ENCODE measurements at places on chromosomes 1 and 21.

- DNase-seq = no peak
- H3K4me1 ChIP-seq = peaks cover 15% of the 10 kb centered on the region
- H3K36me3 ChIP-seq = no peaks in the 10 kb centered on the region
These were observed 221.3 kb downstream of the MRPL39 start for GRCh38 chr21:25385911-25386474.

- no peak overlapping the region for H3K27ac ChIP-seq
- no peak for DNase-seq
- no peaks in the 10 kb centered on the region for H3K36me3 ChIP-seq
These were observed 114.8 kb downstream of the MAB21L3 start for GRCh38 chr1:116226017-116226416.

- H3K27me3 ChIP-seq = no peaks in the 10 kb centered on the region
- peaks cover 28% of the 10 kb centered on the region for H3K4me1 ChIP-seq
- peaks cover 83% of the 10 kb centered on the region for H3K36me3 ChIP-seq
- no peak for DNase-seq
These were observed 85.0 kb downstream of the PRDM2 start for GRCh38 chr1:13784971-13785370.

DNA sequence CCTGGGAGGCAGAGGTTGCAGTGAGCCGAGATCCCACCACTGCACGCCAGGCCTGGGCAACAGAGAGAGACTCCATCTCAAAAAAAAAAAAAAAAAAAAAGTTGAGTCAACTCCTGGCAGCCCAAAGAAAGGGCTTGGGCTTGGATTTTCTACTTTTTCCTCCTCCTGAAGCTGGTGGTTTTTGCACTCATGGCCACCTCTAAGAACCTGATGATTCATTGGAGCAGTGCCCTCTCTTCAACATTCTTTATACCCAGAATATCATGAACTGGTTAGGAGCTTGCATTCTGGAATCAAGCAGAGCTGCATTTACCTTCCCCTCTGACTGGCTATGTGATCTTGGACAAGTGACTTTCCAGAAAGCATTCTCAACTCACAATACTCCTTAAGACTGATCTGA lies 3.5 kb upstream of the ACTA1 start:
- no peak overlapping the region for H3K4me3 ChIP-seq
- peaks cover 23% of the 10 kb centered on the region for H3K4me1 ChIP-seq
- peaks cover 49% of the 10 kb centered on the region for H3K27me3 ChIP-seq
- peaks cover 38% of the 10 kb centered on the region for H3K36me3 ChIP-seq

GRCh38 chr1:66752000-66752592 lies at the start of gene DYNLT5:
DYNLT5 (plus strand) TSS chr1:66752459; CDS start chr1:66754659, 2,200 bp downstream.
- no peaks in the 10 kb centered on the region for H3K36me3 ChIP-seq
- no peak within 1 kb of the TSS for H3K27ac ChIP-seq
- peaks cover 76% of the 10 kb centered on the region for H3K27me3 ChIP-seq
- H3K4me1 ChIP-seq = peaks cover 12% of the 10 kb centered on the region
- DNase-seq = no peak

DNA sequence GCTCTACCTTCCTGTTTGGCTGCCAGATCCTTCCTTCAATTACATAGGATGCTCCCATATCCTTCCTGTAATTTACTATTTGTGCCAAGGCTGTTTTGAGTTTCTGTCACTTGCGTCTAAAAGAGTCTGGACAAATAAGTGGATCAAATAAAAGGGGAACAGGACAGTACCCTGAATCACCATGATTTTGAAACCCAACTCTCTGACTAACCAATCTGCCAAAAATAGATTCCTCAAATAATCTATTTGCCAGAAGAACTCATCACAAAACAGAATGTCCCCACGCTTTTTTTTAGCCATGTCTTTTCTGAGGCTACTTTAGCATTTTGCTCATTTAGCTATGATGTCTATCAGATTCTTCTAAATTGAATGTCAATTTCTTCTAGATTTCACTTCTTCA lies 392.6 kb downstream of the NTNG1 start:
- H3K27ac ChIP-seq = no peak overlapping the region
- H3K27me3 ChIP-seq = no peaks in the 10 kb centered on the region
- no peaks in the 10 kb centered on the region for H3K4me1 ChIP-seq
- H3K4me3 ChIP-seq = no peak overlapping the region
- H3K36me3 ChIP-seq = no peaks in the 10 kb centered on the region
- DNase-seq = no peak

DNA sequence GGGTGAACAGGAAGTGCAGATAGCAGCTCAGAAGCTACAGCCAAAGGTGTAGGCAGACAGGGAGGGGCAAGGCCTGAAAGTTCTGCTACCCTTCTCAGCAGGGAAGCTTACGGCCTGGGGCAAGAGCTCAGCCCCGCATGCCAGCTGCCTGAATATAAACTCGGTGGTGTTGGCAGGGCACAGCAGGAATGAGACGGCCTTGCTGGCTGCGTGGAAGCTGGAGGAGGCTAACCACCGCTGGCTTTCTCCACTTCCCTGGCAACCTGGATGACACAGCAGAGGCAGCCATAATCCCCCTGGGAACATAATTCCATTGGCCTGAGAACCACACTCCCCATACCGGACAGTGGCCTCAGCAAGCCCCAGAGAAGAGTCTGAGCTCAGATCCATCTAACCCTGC lies 81.9 kb upstream of the PRRC2C start:
- DNase-seq = no peak
- no peaks in the 10 kb centered on the region for H3K4me1 ChIP-seq
- no peak overlapping the region for H3K4me3 ChIP-seq
- H3K27me3 ChIP-seq = peaks cover 3% of the 10 kb centered on the region

GRCh38 chr1:44970317-44970716 lies 16.1 kb downstream of the EIF2B3 start:
- H3K4me3 ChIP-seq = no peak overlapping the region
- H3K27ac ChIP-seq = no peak overlapping the region
- no peaks in the 10 kb centered on the region for H3K27me3 ChIP-seq
- H3K4me1 ChIP-seq = peaks cover 2% of the 10 kb centered on the region

DNA sequence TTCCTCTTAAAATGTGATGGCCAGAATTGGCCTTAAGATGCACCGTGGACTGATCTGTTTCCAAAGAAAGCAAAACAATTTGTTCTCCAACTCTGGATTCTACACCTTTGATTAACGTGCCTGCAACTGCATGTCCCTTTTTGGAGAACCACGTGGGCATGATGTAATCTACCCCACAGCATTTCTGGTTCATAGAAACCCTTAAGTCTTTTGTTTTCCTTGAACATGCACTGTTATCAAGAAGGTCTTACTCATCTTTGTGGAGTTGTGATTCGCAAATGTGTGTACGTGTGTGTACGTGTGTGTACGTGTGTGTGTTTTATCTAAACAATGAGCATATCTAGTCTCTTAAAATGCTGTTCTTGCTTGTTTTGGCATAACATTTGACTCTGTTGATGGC lies 57.8 kb downstream of the LPAR3 start:
- no peak overlapping the region for H3K4me3 ChIP-seq
- H3K36me3 ChIP-seq = no peaks in the 10 kb centered on the region
- DNase-seq = no peak
- no peak overlapping the region for H3K27ac ChIP-seq
- no peaks in the 10 kb centered on the region for H3K4me1 ChIP-seq

DNA sequence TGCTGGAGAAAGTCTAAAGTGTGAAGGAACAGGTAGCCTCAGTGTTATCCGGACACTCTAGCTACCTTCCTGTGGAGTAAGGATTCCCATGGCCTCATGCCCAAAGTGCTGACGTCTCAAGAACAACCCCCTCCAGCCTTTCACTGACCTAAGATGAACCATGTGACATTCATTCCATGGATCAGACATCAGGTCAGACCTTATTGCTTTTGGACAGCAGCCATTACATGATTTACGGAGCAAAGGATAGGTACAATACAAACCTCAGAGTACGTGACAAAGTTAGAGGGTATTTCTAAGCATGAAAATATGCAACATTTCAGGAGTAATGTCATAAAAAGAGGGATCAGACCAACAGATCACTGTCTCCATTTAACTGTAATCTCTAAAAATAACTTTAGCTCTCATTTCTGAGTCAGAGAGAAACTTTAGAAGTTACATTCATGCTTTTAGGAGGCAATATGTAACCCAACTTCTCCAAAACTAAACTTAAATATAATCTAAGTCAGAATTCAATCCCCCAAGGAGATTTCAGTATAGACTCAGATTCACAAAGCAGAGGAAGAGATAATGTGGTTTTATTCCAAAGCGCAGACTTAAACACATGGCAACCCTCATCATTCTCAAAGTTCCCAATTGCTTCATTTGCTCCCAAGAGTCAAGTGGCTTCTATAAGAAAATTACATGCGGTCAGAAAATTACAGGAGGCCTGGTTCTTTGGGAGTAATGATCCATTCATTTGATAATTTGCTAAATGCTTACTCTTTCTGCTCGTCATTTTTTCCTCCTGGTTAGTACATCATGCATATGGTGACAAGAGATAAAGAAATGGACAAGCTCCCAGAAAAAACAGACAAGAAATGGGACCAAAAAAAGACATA lies 280.4 kb downstream of the SETD4 start:
- no peak overlapping the region for H3K4me3 ChIP-seq
- DNase-seq = no peak
- H3K27me3 ChIP-seq = peaks cover 14% of the 10 kb centered on the region
- H3K27ac ChIP-seq = no peak overlapping the region

- H3K4me1 ChIP-seq = no peaks in the 10 kb centered on the region
- no peak overlapping the region for H3K4me3 ChIP-seq
- H3K27me3 ChIP-seq = peaks cover 2% of the 10 kb centered on the region
- DNase-seq = no peak
- H3K27ac ChIP-seq = no peak overlapping the region
These were observed 423.0 kb downstream of the RPS6KC1 start for GRCh38 chr1:213474054-213474453.

DNA sequence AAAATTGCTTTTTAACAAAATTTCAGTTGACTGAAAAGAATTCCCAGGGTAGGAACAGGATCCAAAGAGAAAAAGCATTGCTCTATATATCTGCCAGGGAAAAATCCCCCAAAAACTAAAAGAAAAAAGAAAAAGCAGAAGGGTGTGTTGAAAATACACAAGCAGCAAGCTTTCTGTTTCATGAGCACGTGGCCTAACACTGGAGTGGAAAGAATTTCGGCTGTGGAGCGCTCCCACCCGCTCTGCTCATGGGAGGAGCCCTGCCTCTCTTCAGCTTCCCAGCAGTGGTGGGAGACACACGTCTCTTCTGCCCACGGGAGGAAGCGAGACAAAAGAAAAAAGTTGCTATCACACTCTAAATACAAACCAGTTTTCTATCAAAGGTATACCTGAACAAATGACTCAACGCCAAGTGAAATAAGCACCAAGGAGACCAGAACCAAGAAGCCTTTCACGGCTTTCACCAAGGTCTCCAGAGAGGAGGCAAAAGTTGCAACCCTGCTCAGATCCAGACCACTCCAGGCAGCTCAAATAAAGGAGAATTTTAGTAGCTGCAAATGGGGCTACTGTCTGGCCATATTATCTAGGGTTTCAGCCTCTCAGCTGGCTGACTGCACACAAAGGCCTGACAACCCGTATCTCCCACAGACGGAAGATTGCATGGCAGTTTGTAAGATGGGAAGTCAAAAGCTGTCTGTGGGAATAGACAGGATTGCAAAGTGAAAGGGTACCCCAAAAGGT lies 29.5 kb upstream of the ZNF496 start:
- no peak for DNase-seq
- peaks cover 16% of the 10 kb centered on the region for H3K4me1 ChIP-seq
- no peak overlapping the region for H3K4me3 ChIP-seq
- no peak overlapping the region for H3K27ac ChIP-seq

DNA sequence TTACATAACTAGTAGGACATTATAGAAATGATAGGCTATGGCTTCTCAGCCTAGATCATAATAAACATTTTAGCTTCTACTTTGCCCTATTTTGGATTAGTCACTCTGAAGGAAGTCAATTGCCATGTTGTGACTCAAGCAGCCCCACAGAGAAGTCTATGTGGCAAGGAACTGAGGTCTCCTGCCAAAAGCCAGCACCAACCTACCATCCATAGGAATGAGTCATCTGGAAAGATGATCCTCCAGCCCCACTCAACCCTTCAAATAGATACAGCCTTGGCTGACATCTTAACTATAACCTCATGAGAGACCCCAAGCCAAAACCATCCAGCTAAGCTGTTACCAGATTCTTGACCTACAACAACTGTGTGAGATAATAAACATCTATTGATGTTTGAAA lies 76.3 kb upstream of the BEND5 start:
- no peak overlapping the region for H3K4me3 ChIP-seq
- H3K4me1 ChIP-seq = no peaks in the 10 kb centered on the region
- no peaks in the 10 kb centered on the region for H3K36me3 ChIP-seq
- DNase-seq = no peak

DNA sequence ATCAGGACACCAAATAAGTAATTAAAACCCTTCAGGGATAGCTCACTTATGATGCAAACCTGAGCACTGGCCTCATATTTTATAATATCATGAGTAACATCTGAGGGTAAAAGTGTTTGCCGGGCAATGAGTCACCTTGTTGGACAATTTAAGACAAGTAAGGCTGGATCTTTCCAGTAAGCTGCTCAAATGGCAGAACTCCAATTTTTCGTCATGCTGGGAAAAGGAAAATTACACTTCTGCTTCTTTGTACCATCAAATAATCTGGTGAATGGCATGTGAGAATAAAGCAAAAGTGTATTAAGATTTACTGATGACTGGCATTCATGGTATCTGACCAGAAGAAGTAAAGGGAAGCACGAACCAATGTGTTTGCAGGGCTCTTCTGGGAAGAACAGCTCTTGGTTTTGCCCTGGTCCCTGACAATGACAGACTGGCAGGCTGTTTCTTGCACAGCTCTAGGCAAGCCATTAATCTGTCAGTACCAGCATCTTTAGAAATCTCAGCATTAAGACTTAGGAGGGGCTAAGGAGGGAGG lies 392.2 kb downstream of the VAV3 start:
- no peak overlapping the region for H3K27ac ChIP-seq
- no peaks in the 10 kb centered on the region for H3K36me3 ChIP-seq
- H3K4me3 ChIP-seq = no peak overlapping the region

GRCh38 chr21:42398436-42399028 lies 2.7 kb upstream of the TMPRSS3 start:
- peaks cover 64% of the 10 kb centered on the region for H3K36me3 ChIP-seq
- H3K27ac ChIP-seq = peak overlapping the region; percentile 56
- H3K4me1 ChIP-seq = peaks cover 61% of the 10 kb centered on the region
- H3K4me3 ChIP-seq = no peak overlapping the region

- DNase-seq = no peak
- no peaks in the 10 kb centered on the region for H3K36me3 ChIP-seq
- H3K4me3 ChIP-seq = no peak overlapping the region
- no peak overlapping the region for H3K27ac ChIP-seq
- no peaks in the 10 kb centered on the region for H3K27me3 ChIP-seq
These were observed 17.1 kb downstream of the ACOT11 start for GRCh38 chr1:54565113-54565501.

- no peak overlapping the region for H3K4me3 ChIP-seq
- H3K27me3 ChIP-seq = peaks cover 6% of the 10 kb centered on the region
- H3K4me1 ChIP-seq = peaks cover 2% of the 10 kb centered on the region
- H3K36me3 ChIP-seq = no peaks in the 10 kb centered on the region
- no peak for DNase-seq
These were observed 103.8 kb upstream of the CASZ1 start for GRCh38 chr1:10900251-10900651.

All from activated T-helper 2 cell treated with anti-CD3 and anti-CD28 coated beads, Interferon-gamma antibody, Interleukin-2, Interleukin-4, amounts not matched to agents 10 μg/mL and 5 μg/mL and 100 μg/mL, durations not matched to agents 14 hours and 24 hours and 36 hours (primary cell).